Cardiac septum (tissue), 1 donor: ENCODE measurements at places on chromosomes 4 and X.

- no peak for DNase-seq
These were observed 100.4 kb upstream of the PLAC1 start for GRCh38 chrX:134758652-134759051.

- no peak for DNase-seq
These were observed 26.1 kb downstream of the PDGFC start for GRCh38 chr4:156945532-156945931.

- DNase-seq: no peak
These were observed 36.1 kb upstream of the OTUD4 start for GRCh38 chr4:145216535-145216934.

DNA sequence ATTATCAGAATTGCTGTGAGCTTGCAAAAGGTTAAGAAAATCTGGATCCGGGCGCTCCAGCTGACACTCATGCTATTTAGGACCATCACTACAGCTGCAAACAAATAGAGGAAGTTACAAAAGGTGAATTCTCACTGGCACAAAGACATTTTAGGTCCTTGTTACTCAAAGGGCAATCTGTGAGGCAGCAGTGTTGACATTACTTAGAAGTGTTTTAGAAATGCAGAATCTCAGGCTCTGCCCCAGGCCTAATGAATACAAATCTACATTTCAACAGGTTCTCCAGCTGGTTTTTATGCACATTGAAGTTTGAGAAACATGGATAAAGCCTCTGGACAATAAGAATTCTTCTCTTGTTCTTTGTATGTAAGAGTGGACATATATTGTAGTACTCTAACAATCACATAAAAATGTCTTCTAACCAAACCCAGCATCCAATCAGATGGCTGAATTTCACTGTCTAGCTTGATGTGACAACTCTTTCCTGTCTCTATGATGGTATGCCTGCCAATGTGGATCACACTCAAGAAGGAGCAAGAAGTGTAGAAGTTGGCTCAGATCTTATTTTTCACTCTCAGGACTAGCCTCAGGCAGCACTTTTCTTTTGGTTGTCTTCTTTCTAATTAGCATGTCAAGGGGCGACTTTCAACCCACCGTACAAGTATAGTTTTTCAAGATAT lies 18.8 kb downstream of the SLC7A11 start:
- no peak for DNase-seq

- DNase-seq: no peak
These were observed 103.5 kb downstream of the IRF2 start for GRCh38 chr4:184370711-184371389.

- no peak for DNase-seq
These were observed 149.3 kb downstream of the DMD start for GRCh38 chrX:33062041-33062440.

DNA sequence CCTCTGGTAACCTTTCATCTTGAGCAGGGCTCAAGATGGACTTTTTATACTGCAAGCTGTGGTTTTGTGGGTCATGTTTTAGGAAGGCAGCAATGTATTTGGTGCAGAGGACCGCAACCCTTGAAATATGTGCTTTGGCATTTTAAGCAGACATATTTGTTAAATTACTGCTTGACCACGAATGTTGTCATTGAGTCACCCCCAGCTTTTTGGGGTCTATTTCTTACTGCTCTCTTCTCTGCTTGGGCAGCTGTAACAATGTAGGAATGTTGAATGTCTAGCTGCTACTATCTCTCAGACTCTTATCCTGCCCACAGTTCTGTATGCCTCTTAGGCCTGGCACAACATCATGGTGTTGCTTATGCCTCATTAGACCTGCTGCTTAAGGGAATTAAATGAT lies 6.0 kb downstream of the RBPJ start:
- no peak for DNase-seq

GRCh38 chrX:118026631-118027030 lies 90.0 kb downstream of the KLHL13 start:
- DNase-seq: no peak

GRCh38 chr4:170386971-170387370 lies 297.2 kb upstream of the AADAT start:
- no peak for DNase-seq

GRCh38 chr4:114191496-114191895 lies 212.0 kb upstream of the ARSJ start:
- no peak for DNase-seq

GRCh38 chr4:3789587-3789986 lies 23.4 kb downstream of the ADRA2C start:
- no peak for DNase-seq

DNA sequence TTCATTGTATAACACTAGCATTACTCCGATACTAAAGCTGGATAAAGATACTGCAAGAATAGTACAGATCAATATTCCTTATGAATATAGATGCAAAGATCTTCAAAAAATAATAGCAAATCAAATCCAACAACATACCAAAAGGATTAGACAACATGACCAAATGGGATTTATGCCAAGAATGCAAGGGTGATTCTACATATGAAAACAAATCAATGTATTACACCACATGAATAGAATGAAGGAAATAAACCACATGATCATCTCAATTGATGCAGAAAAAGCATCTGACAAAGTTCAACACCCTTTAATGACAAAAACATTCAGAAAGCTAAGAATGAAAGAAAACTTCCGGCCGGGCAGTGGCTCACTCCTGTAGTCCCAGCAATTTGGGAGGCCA lies 42.8 kb downstream of the CUL4B start:
- no peak for DNase-seq

GRCh38 chrX:70496491-70496890 lies 51.9 kb downstream of the DLG3 start:
- DNase-seq: no peak

DNA sequence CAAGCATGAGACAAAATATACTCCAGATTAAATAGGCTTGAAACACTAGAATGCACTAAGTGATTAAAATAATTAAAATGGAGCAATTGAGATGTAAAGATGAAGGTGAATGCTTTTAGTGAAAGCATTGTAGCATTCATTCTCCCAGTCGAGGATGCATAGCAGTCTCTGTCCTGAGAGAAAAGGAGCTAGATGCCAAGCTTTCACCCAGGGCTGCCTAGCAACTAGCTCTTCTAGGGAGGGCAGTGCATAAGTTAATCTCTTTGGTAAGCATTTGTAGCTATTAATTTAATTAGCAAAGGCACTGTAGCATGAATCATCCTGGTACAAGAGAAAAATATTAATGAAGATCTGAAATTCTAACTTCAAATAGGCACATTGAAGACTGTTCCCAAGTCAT lies 1014.8 kb downstream of the C4orf33 start:
- no peak for DNase-seq

- no peak for DNase-seq
These were observed 145.5 kb upstream of the FGF13 start for GRCh38 chrX:138856881-138857604.

DNA sequence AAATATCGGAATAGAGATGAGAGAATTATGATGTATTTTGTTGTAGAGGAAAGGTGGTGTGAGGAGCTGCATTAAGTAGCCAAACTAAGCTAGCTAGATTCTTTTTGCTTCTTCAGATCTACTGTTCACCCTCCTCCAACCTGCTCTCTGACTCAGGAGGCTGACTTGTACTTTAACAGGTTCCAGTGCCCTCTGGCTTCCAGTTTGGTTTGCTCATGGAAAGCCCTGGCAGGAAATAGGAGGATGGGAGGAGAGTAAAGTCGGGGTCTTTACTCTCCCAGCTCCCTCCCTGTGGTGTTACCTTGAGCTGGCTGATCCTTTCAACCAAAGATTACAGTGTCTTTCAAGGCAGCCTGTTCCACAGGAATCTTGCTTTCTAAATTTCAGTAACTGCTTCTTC lies 277.0 kb upstream of the EDA2R start:
- DNase-seq: no peak

DNA sequence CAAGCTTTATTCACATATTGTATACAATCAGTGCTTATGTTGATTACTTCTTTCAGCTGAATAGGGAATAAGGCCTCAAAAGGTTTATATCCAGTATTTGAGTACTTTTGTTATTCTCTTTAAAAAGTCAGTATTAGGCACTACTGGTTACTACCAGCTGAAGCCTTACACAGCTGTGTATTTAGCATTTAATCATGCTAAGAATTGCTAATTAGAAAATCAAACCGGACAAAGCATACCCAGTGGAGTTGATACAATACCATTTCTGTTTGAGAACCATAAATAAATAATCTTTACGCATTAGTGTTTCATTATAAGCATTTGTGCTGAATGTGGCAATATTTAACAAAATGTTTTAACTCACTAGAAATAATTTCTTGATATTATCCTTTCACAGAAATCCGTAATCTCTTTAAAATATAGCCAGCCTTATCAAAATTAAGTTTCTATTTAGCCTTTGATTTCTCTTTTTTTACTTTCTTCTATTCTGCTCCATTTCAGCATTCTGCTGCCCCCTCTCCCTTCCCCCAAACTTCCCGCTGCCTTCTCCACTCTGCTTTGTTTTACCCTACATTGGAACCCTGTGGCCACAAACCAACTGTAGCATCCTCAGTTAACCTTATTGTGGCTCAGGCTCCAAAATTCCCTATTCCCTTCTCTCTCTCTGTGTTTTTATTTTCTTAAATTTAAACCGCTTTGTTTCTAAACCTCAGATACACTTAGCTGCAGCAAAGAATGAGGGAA lies 37.8 kb downstream of the UGT8 start:
- DNase-seq: no peak

GRCh38 chr4:119299260-119299671 lies 22.7 kb downstream of the FABP2 start:
- no peak for DNase-seq

DNA sequence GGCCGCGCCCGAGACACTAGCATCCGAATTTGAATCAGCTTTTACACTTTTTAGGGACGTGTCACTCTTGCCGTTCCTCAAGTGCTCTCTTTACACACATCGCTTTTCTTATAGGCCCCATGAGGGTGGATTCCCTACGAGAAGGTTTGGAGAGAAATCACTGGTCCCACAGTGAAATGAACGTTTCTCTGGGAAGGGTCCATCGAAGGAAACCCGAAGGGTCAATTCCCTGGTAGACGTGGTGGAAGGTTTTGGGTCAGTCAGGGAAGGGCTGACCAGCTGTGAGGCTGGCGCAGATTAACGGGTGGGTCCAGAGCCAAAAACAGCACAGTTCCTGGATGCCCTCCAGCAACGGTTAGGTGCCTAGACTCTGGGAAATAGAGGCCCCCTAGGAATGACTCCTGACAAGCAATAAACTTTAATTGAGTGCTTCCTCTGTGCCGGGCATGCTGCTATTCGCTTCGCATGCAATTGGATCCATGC lies 35.9 kb downstream of the ETDC start:
- DNase-seq: no peak

- no peak for DNase-seq
These were observed 355.7 kb upstream of the GNPDA2 start for GRCh38 chr4:45082101-45082500.

DNA sequence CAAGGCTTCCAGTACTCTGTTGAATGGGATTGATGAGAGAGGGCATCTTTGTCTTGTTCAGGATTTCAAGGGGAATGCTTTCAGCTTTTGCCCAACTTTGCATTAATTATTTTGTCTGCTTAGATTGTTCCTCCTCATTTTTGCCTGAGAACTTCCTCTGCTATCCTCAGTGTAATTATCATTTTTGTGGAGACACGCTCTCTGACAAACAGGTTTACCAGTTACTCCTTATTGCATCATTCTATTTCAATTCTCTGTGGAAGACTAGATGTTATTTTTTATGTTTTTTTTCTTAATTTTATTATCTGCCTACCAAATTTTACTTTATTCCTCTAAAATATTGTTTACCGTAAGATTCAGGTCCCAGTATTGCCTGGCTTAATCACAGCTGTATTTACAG lies 349.2 kb downstream of the ADGRL3 start:
- DNase-seq: no peak
